ENCODE measurements at places on chromosomes 1 and 21. TPM values are rescaled to one million over a fixed set of nuclear protein-coding genes. Genes with fewer than 3 reads are reported as not detected.
A peak's percentile ranks its signal among the peaks of the same experiment; 100 is the strongest.

The CRNN gene
- 0.30 TPM for polyA plus RNA-seq

The TFF2 gene
- polyA plus RNA-seq: not detected

The HPCA gene
- polyA plus RNA-seq: not detected

The RRP15 gene
- 12.1 TPM for polyA plus RNA-seq

The PBXIP1 gene
- polyA plus RNA-seq: 13.6 TPM

The BTBD8 gene
- polyA plus RNA-seq: 0.31 TPM

GRCh38 chr1:18079941-18080735 lies 27.5 kb upstream of the IGSF21 start:
- DNase-seq: no peak

- no peak for DNase-seq
These were observed 39.1 kb upstream of the NHLH2 start for GRCh38 chr1:115879977-115880376.

GRCh38 chr1:65946960-65947359 lies 154.3 kb downstream of the PDE4B start:
- no peak for DNase-seq

DNA sequence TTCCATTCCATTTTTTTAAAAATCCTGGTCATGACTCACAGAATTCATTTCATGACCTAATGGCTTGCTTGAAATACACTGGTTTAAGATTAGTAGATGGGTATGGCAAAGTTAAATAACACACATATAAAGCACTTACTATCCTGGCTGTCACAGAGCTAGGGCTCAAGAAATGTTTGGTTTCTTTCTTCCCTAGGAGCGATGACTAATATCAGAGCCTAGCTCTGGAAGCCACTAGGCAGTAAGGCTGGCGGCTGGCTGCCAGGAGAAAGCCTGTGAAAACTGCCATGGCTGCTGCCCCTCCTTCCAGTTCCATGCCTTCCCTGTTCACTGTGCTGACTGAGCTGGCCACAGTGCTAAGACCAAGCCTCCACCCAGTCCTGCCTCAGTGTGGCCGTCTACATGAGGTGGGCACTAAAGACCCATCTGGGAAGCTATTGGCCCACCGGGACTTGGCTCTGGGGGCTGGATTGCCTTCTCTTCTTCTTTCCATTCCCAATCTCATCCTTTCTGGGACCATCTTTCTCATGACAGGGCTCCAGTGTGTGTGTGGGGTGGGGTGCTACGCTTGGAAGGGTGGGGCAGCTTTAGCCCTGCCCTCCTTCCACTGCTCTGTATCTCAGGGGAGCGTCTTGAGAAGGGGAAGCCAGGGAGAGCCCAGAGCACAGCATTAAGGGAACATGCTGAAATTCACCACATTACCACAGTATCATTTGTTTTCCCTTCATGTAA lies 10.8 kb upstream of the ASCL5 start:
- DNase-seq: peak; percentile 72

DNA sequence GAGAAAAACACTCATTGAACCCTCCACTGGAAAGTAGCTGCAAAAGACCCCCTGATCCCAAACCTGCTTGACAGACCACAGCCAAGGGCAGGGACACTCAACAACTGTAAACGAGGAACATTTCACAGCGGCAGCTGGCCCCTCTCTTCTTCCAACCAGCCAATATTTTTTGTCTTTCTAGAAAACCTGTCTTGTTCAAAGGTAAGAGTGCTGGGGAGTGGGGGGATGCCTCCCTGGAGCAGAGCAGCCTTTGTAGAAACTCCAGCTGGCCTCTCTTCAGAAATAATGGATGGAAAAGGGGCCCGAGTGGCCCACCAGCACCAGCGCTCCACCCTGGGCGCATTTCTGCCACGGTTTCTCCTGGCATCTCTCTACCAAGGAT lies 384.0 kb downstream of the RRAGC start:
- DNase-seq: no peak

DNA sequence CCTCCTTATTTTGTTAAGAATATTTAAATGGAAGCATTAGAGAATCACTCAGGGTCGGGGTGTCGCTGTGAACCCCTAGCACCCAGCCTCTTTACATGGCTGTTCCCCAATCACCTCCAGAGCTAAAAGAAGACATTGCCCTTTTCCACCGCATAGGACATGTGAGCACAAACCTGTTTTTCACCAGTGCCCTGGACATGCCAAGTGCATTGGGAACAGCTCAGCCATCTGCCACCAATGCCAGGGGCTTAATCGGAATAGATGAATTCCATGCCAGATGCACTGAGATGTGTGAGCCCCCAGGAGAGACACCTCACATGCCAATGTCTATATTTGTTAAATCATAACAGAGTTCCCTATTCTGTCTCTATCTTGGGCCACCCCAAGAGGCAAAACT lies 33.3 kb downstream of the EIF2D start:
- no peak for DNase-seq

DNA sequence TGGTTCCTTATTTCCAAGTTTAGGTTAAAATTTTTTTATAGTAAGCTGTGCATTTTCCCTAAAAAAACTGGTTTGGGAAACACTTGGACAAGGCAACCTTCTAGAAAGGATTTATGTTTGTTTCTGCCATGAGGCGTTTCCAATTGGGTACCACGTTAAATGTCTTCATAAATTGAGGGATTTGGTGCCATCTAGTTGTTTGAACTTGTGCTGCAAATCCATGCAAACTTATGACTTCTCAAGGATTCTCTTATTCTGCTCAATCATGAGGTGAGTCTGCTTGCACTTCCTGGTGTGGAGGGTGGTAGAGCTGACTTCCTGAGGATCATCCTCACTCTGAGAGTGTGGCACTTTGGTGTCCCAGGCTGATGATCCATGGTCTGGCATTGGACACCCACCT lies 123.3 kb downstream of the PCNX2 start:
- DNase-seq: no peak

DNA sequence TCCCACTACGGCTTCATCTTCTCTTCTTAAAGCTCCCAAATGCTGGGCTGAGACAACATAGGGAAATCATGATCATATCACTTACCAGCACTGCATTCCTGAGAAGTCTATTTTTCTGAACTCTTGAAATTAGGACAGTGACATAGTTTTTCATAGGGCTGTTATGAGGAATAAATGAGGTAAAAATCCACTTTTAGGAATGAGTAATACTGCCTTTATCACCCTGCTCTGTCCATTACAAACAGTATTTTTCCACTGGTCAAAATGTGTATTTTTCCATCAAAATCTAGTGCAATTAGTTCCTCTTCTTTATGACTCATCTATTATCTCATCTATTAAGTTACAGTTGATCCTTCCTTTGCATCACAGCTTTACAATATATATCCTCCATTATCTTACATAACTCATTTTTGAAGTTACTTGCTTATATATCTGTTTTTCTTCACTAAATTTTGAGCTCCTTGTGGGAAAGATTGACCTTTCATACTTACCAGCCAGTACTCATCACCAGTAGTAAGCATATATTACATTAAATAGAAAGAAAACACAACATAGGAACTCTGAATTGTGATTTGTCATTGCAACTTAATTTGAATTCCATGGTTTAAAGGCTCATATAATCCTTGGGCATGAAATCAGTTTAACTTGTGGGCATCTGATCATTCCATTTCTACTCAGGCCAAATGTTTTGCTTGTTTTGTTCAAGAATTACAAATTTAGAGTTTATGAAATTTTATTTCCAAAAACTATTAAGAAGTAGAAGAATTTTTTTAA lies 37.1 kb downstream of the PRRX1 start:
- no peak for DNase-seq

DNA sequence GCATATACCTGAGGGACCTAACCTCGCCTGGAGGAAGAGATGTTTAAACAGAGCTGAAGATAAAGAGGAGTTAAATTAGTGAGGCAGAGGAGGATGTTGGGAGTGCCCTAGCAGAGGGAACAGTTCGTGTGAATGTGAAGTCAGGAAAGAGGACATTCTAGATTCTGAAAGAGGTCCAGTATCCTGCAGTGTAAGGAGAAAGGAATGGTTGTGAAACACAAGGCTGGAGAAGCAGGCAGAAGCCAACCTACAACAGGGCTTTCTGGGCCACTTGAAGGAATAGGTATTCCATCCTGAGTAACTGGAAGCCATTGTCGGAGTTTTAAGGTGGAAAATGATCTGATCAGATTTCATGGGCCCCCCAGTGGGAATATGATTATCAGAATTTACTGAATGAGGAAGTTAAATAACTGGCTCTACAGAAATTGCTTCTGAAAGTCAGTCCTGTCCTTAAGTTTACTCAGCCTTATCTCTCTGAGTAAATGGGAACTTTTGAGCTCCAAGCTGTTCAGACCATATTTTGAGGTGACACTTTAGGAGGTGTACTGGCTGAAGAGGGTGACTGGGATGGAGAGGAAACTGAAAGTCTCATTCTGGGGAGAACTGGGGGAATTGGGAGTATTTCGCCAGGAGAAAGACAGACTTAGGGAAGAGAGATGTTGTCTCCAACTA lies 24.4 kb upstream of the FAAH start:
- no peak for DNase-seq

GRCh38 chr21:25409978-25410377 lies 197.3 kb downstream of the MRPL39 start:
- no peak for DNase-seq

DNA sequence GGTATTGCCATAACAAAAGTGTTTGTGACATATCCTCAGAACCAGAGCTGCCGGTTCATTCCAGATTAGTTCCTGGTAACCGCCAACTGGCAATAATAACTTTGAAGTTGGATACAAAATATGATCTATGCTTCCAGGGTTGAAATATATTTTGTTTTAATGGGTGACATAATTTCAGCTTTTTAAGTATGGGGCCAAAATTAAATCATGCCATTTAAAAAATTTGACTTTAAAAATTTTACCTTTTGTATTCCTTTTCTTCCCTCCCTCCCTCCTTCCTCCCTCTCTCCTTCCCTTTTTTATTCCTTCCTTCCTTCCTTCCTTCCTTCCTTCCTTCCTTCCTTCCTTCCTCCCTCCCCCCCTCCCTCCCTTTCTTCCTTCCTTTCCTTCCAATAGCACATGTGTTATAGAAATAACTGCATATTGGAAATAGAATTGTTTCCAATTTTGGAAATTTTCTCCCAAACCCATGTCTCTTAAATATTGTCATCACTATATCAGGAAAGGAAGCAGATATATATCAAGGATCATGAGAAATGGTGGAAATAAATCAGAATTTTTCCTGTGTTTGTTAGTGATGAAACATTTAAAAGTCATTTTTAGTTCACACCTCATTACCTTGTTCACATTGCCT lies 12.0 kb upstream of the KIFAP3 start:
- DNase-seq: no peak

GRCh38 chr1:235821361-235821981 lies 45.2 kb downstream of the LYST start:
- DNase-seq: no peak

GRCh38 chr1:199945591-199945990 lies 81.9 kb upstream of the NR5A2 start:
- no peak for DNase-seq

GRCh38 chr1:202286622-202287097 lies 55.1 kb downstream of the UBE2T start:
- DNase-seq: no peak

DNA sequence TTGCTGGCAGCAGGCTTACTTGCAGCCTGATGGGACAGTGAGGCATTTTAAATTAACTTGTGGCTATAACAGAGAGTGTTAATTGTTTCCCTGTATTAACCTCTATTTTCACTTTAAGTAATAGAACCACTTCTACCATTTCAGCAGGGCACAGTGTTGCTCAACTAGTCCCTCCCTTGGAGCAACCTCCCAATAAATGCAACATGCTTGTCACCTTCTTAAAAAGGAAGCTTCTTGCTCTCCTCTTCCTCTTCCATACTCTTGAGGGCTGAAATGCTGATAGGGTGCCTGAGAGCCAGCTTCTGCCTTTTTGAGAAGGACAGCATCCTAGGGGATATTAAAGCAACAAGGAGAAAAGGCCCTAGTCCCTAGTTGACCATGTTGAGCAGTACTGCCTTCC lies 52.1 kb downstream of the C4BPA start:
- no peak for DNase-seq

GRCh38 chr1:175862408-175862807 lies 119.0 kb upstream of the TNR start:
- no peak for DNase-seq

DNA sequence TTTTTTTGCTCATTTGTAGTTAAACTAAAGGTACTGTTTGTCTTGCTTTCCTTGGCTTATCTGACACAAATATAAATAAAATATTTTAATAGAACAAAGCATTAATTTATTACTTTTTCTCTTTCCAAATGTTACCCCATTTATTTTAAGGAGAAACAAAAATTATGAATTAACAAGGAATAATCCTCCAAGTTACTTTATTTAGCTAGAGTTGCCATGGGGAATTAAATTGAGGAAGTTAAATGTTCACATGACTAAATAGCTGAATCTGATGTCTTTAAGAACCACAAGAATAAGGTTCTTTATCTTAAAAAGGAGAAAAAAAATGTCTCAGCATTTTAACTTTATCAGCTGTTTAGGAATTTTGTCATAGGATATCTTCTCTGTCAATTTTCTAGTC lies 12.3 kb downstream of the ATG4C start:
- DNase-seq: no peak

DNA sequence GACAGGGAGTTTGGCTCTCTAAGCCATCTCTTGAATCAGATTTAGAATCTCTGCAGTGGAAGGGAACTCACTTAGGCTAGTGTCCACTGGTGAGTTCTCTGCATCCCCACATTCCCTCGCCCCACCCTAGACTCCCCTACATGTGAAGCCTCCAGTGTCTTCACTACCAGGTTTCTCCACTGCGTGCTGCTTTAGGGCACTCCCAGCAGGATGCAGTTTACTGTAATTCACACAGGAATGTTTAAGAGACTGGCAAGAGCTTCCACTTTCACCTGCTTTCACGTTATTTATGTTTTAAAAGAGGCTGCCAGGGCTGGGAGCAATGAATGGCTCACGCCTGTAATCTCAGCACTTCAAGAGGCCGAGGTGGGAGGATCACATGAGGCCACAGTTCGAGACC lies 60.2 kb downstream of the KAZN start:
- no peak for DNase-seq

DNA sequence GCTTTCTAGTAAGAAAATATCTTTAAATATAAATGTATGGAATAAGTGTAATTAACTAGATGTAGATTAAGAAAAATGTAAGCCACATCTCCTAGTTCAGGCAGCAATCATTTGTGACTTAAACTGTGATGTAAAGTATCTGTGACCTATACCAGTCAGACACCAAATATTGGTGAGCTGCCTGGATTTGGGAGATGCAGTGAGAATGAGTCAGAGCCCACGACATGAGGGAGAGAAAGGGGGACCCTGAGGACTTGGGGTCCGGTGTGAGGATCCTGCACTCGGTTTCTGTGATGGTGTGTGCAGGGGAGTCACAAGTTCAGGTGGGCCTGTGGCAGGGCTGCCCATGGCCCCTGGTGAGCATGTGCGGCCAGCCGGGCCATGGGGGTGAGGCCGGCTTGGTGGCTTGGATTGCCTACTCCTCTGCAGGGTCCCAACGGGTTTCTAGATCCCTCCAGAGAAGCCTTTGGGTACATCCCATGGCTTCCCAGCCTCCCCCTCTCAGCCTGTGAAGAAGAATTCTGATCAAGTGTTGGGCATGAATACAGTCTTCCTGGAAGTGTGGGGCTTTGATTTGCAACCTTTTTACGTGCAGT lies 19.0 kb upstream of the ABCG1 start:
- no peak for DNase-seq

DNA sequence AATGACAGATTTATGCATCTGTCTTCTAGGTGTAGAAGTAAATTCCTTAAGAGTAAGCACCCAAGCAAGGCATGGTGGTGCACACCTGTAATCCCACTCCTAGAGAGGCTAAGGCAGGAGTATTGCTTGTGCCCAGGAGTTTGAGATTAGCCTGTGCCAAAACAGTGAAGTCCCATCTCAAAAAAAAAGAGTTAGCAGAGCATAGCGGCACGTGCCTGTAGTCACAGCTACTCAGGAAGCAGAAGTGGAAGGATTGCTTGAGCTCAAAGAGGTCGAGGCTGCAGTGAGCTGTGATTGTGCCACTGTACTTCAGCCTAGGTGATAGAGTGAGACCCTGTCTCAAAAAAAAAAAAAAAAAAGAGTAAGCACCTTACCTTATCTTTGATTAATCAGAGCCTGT lies 15.1 kb upstream of the TIPRL start:
- no peak for DNase-seq

Data from psoas muscle (tissue), 8 donors.